ENCODE measurements at places on chromosomes 7 and 10.

DNA sequence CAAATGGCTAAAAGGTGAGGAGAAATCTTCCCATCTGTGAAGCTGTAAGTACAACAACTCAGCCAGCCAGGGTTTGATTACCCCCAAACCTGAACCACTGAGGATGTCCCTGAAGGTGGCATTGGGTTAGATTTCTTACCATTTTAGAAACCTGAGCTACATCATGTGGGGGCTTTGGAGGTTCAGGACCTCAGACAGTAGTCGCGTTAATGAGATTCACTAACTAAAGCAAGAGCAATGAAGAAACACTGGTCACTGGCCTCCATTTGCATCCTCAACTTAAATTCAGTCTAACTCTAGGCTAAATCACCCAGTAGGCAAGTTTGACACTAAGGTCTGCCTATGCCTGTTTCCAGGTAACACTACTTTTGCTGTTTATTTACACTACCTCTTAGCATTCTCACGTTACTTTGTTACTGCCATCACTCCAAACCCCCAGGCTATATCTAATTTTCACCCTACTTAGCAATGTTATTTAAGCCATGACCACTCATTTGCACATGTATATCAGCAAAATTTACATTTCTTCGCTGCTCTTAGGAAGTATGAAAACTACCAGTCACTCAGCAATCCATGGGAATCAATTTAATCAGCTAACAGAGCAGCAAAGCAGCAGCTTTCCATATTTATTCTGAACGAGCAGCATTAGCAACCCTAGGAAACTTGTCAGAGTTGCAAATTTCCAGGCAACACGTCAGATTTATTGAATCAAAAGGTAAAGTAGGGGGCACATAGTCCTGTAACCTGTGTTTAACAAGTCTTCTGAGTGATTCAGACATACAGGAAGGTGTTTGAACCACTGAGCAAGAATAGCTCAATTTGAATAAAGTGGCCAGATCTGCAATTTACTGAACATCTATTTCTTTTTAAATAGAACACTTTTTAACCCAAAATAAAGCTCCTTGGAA lies 788.4 kb upstream of the SORCS1 start:
- no peak for DNase-seq

DNA sequence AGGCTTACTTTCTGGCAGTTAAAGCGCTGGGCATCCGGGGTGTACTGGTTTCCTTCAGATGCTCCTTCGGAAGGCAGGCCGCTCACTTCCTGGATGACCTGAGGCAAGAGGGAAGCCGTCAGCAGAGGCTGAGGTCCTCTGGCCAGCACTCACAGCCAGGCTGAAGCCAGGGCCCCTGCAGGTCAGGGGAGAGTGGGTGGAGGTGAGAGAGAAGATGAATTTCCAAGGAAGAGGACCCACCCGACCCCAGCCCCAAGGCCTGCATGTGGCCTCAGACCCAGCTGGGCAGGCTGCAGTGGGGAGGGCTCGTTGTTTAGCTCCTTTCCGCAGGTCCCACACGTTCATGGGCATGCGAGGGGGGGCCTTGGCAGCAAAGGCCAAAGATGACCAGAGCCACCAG lies 71.3 kb downstream of the VWA2 start:
- no peak for DNase-seq

- no peak for DNase-seq
Observed at GRCh38 chr7:18265611-18266281, 229.8 kb upstream of the HDAC9 start.

GRCh38 chr7:142130267-142130666 lies 18.7 kb downstream of the MGAM2 start:
- DNase-seq: no peak

DNA sequence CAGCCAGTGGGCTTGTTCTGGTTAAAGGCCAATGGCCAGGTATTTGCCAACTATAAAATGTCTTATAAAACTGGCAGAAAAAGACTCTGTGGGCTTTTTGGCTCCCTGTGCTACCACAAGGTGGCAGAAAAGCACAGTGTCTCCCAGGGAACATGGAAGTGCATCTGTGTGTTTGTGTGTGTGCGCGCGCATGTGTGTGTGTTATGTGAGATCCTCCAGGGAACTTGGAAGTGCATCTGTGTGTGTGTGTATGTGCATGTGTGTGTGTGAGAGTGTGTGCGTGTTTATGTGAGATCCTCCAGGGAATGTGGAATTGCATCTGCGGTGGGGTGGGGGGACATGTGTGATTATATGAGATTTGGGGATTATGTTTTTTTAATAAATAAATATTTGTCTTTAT lies 30.2 kb upstream of the ABI1 start:
- peak; percentile 69 for DNase-seq

- no peak for DNase-seq
Observed at GRCh38 chr7:94450044-94450697, 55.5 kb downstream of the COL1A2 start.

- no peak for DNase-seq
Observed at GRCh38 chr7:121605317-121605680, 209.2 kb upstream of the FAM3C start.

DNA sequence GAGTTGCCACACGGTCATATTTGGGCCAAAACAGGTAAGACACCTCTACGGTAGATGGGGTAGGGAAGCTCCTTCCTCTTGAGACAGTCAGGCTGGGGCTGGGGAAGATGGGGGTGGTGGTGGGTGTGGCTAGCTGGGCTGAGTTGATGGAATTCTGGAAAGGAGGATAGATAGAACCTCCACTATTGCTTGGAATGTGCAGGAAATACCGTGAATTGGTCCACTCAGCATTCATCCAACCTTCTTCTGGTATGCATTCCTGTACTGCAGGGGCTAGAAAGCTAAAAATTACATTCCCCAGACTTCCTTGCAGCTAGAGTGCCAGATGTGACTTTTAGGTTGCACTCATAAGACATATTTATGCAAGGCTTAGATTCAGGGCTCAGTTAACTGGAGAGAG lies 24.8 kb downstream of the TLX1 start:
- no peak for DNase-seq

DNA sequence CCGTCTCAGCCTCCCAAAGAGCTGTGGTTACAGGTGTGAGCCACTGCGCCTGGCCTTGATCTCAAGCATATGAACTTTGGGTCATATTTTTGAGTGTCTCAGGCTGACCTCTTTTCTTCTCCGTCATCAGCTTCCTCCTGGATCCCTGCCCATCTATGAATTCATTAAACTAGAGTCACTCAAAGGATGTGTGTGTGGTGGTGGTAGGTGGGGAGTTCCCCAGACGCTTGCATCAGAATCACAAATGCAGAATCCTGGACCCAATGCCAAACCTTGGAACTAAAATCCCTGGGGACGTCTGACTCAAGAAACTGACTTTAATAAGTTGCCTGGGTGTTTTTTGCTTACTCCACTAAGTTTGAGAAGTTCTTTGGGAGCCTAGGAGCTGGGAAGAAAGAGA lies 6.7 kb upstream of the CREB5 start:
- peak; percentile 21 for DNase-seq

DNA sequence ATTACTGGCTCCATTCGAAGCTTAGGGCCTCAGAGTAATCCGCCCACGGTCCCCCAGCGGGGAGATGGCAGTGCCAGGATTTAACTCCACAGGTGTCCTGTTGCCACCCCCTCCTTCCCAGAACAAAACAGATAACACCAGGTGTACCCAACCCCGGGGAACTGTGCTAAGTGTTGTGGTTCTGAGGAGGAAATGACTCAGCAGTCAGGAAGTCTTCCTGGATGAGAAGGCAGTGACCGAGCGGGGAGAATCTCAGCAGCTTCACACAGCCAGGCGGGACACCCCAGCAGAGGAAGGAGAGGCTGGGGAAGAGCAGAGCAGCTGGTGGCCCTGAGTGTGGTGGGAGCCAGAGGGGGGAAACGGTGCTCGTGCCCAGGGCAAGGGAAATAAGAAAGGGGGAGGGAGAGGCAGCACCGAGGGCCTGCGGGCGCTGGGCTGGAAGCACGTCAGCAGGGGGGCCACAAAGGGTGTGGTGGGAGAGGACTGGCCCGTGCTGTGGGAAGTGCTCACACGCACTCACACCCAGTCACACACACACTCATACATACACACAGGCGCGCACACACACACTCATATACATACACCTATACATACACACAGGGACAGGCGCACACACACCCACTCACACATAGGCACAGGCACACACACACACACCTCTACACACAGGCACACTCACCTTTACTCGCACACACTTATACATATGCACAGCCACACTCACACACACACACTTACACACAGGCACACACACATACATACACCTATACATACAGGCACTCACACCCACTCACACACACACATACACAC lies 59.8 kb upstream of the CHST15 start:
- DNase-seq: peak; percentile 65

- no peak for DNase-seq
Observed at GRCh38 chr10:12701696-12702095, 299.8 kb downstream of the CCDC3 start.

DNA sequence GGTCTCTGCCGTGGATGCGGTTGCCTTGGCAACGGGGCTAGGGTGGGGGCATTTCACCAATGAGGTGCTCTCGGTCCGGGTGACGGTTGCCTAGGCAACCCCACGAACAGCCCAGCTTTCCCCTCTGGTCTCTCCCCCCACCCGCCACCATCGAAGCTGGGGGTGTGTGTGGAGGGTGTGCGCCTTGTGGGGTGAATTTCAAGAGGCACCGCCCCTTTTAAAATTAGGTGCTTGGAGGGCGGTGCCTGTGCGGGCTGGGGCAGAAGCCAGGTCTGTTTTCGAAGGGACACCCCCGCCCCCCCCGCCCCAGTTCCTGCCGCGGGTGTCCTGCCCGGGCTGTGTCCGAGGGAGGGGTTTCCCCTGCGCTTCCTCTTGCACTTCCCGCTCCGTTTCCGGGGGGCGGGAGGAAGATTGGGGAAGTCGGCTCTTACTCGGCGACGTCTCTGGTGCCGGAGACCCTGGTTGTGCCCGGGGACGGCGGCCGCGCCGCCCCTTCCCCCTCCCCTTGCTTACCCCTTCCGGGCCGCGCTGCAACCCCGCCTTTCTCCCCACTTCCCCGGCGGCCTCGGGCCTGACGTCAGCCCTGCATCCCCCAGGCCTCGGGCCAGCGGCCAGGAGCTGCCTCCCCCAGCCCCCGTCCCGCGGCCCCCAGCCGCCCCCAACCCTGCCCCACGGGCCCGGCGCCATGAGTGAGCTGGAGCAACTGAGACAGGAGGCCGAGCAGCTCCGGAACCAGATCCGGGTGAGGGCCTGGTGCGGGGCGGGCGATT lies 2.2 kb downstream of the GNB2 start:
- peak; percentile 83 for DNase-seq

GRCh38 chr10:124066781-124067714 lies 26.4 kb downstream of the CHST15 start:
- DNase-seq: peak; percentile 67

DNA sequence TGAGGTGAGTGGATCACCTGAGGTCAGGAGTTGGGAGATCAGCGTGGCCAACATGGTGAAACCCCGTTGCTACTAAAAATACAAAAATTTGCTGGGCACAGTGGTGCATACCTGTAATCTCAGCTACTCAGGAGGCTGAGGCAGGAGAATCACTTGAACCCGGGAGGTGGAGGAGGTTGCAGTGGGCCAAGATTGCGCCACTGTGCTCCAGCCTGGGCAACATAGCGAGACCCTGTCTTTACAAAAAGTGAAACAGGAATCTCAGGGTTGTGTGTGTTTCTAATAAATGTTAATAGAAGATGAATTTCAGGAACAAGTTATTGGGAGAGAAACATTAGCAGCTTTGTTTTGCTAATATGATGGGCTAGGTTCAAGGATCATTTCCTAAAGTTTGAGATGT lies 19.9 kb downstream of the PPP2R2D start:
- DNase-seq: no peak

DNA sequence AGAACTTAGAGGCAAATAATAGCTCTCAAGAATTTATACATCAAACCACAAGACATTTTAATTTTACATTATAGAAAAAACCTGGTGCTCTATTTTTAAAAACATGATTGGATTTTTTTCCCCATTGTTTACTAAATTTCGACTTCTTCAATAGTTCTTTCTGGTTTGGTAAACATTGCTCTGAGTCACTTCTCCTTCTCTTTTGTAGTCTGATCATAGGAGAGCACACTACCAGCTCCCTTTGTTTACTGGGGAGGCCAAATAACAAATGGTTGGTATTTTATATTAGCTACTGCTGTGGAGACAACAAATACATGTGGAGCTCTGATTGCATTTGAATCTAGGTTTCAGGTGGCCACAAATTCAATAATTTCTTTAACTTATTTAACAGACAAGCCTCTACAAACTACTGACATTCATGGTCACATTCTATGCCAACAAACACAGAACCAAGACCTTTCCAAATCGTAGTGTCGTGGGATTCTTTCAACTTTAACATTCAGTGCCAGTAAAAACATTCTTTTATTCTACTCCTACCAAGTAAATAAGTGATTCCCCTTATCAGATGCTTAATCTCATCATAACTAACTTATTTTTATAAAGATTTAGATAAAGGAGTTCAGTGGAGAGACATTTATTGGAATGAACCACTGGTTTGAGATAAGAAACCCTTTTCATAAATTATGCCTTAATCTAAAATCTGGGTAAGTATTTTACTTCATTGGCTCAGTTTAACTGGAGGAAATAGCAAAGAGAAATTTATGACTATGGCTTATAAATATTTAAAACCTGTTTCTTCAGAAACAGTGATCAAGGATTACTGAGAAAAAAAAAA lies 17.7 kb upstream of the FXYD4 start:
- no peak for DNase-seq

GRCh38 chr7:23026164-23026563 lies 12.2 kb upstream of the HYCC1 start:
- no peak for DNase-seq

DNA sequence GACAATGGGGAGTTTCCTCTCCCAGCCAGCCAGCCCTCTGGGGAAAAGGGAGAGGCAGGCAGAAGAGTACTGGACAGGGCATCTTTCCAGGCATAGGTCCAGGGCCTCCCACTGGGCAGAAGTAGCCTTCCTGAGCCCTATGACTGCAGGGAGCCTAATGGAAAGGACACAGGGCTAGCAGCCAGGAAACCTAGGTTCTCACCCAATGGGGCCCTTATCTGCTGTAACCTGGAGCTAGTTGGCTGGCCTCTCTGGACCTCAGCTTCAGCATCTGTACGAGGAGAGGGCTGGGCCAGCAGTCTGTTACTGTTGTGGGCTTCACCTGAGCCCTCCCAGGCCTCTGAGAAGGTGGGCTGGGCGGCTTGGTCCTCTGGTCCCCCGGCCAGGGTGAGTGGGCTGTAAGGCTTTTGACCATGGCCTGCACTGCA lies 22.4 kb downstream of the LDB3 start:
- no peak for DNase-seq

GRCh38 chr7:78690174-78690573 lies 763.3 kb downstream of the MAGI2 start:
- DNase-seq: no peak

GRCh38 chr7:22193450-22193983 lies 163.4 kb downstream of the RAPGEF5 start:
- peak; percentile 64 for DNase-seq

- no peak for DNase-seq
Observed at GRCh38 chr10:62996925-62997324, 136.2 kb upstream of the NRBF2 start.

DNA sequence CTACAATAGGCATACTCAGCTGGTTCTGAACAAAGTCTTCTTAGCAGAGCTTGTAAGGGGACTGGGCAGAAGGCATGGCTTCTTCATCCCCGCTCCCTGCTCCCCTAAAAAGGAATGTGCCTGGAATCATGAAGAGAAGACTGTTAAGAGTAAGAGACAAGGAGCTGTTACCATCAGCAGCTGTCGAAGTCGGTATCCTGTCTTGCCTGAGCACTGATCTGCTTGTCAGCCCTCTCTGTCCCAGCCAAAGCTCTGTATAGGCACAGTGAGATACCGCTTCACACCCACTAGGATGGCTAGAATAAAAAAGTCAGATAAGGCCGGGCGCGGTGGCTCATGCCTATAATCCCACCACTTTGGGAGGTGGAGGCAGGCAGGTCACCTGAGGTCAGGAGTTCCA lies 2.4 kb downstream of the ABLIM1 start:
- no peak for DNase-seq

Data from right hindlimb (tissue), 1 donor.